Stimulated activated CD8-positive, alpha-beta memory T cell treated with anti-CD3 and anti-CD28 coated beads, Interleukin-7, amount 100 ng/mL, for 1 hour (primary cell): ENCODE measurements at places on chromosomes 1 and 21.

GRCh38 chr1:107830075-107830474 is 134.9 kb downstream of the VAV3 start:
- no peak for DNase-seq

- DNase-seq: no peak
These were observed 3.7 kb upstream of the SEMA4A start for GRCh38 chr1:156149374-156150332.

- no peak for DNase-seq
These were observed 321.0 kb downstream of the LTN1 start for GRCh38 chr21:28671549-28672195.

GRCh38 chr21:42581993-42582786 is 68.5 kb downstream of the SLC37A1 start:
- no peak for DNase-seq

DNA sequence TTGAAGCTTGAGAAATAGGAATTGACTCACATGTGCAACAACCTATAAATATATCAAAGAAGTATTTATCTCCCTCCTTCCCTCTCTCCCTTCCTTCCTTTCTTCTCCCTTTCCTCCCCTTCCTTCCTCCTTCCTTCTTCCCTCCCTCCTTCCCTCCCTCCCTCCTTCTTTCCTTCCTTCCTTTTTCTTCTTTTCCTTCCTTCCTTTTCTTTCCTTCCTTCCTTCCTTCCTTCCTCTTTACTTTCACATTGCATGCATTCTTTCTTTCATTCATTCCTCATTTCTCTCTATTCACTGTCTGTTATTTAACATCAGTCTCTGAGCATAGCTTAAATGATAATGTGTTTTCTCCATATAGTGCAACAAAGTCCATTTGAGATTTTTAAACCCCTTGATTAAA is 214.2 kb downstream of the CHRM3 start:
- DNase-seq: no peak

DNA sequence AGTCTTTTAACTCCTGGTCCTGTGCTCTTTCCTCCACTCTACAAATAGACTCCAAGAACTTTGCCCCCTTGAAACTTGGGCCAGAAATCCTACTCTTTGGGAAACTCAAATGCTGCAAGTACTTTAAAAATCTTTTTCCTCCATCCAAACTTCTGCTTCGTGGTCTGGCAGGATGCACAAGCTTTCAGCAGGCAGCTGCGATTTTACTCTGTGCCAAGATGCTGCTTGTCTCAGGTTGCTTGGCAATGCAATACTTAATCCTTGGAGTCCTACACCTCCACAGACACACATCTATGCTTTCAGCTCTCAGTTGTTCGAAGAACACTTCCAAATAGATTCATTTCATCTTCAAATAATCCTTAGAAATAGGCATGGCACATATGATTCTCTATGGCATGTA is 435.3 kb upstream of the USP24 start:
- DNase-seq: no peak

DNA sequence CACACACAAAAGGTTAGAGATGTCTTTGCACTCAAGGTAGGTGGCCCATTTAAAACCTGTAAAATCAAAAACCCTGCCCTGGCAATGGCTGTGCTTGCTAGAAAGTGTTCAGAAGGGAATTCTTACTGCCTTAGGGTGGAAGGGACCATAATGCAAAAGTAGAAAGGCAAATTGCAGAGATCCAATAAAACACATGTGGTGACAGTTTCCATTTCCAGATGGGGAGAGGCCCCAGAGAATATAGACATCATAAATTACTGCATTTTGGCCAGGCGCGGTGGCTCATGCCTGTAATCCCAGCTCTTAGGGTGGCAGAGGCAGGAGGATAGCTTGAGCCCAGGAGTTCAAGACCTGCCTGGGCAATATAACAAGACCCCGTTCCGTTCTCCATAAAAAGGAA is 13.0 kb downstream of the FMO1 start:
- no peak for DNase-seq

DNA sequence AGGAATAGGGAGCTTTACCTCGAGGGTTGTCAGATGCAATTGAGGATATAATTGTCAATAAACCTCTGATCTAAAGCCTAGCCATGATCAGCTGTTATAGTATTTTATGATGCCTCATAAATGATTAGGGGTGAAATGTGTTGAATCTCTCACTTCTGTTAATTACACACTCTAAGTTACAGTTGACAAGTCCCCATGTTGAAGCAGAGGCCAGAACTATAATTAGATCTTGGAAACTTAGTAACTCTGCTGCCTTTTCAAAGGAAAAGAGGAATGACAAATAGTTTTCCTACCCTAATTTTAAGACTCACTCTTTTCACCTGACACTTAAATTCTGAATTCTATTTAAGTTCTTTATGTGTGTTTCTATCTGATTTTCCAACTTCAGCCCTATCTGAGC is 33.8 kb downstream of the CCSAP start:
- DNase-seq: no peak
